Left lobe of liver (tissue), 2 donors: ENCODE measurements at places on chromosomes 4 and X.

- DNase-seq = no peak
Measured at GRCh38 chrX:47091149-47091775, 13.0 kb downstream of the RGN start.

DNA sequence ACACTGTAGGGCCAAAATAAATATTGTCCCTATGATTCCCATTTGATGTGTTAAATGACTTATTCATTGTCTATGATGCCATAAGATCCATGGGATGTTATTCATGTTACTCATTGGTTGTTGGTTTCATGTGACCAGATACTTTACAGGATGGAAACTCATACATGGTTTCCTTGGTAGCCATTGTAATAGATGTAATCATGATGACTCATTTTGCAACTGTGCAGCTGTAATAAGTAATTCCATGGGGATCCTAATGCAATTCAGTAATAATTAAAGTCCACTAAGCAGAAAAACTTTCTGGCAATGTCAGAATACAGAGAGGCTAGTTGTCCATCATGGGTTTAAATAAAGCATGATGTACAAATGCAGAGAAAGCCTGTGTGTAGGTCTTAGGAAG is 389.7 kb upstream of the NR3C2 start:
- DNase-seq = no peak

DNA sequence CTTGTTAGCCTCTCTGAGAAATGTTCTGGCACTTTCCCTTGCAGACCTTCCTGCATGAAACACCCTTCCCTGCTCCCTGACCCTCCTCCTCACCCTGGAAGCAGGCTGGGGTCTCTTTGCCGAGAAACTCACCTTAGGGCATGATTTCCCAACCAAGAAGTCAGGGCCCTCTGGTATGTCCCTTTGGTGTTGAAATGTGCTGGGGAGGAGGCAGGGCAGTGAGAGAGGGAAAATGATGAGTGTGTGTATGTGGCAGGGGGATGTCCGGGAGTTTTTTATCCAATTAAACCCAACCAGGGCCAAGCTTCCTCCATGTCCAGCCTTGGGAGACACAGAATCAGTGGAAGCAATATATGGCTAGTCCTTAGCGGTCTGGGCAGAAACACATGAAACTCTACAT is 5.1 kb downstream of the ELF4 start:
- no peak for DNase-seq

GRCh38 chrX:79477691-79478090 is 110.6 kb upstream of the ITM2A start:
- no peak for DNase-seq

DNA sequence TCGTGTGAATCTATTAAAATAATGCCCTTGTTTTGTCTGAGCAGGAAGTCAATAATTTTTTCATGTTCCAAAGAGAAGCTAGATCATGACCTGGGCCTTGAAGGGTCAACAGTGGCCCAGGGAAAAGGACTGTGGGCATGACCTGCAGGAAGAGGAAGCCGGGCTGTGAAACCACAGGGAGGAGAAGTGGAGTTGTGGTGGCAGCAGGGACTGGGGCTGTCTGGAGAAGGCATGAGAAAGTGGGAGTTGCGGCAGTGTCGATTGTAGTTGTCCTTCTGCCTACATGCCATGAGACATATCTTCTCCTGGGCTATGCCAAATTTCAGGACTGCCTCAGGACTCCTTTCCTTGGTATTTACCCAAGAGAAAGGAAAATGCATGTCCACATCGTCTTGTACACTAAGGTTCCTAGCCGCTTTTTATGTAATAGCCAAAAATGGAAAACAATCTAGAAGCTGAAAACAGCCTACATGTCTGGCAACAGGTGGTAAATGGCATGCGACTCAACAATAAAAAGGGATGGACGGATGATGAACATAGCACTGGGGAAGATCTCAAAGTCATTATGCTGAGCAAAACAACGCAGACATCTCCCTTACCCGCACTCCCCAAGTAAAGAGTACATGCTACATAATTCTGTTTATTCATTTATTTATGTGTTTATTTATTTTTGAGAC is 13.6 kb upstream of the PTTG2 start:
- DNase-seq = no peak

DNA sequence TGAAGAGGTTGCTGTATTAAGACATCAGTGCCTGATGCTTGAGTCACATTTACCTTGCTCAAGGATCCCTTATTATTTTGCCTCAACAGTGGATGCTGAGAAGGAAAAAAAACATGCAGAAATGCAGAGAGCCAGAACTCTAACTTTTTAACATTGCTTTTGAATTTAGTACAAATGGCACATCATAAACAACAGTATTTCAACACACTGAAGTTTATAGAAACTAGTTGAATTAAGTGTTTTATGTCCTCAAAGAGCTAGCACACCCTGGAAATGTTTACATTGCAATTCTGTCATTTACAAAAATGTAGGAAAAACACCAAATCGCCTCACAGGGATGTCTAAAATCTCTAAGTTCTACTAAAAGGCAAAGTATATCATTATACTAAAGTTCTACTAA is 69.5 kb upstream of the BLTP1 start:
- no peak for DNase-seq

GRCh38 chrX:12330841-12331240 is 192.6 kb downstream of the FRMPD4 start:
- no peak for DNase-seq
